ENCODE measurements at places on chromosomes 1 and 21. TPM values are rescaled to one million over a fixed set of nuclear protein-coding genes. Genes with fewer than 3 reads are reported as not detected.

The ALX3 gene
- not detected for total RNA-seq

The ABCA4 gene
- under 0.01 TPM for total RNA-seq

The TCHHL1 gene
- not detected for total RNA-seq

The ARMH1 gene
- total RNA-seq: 0.28 TPM

The CHIT1 gene
- not detected for total RNA-seq

The TEKT2 gene
- not detected for total RNA-seq

The BNIPL gene
- under 0.01 TPM for total RNA-seq

The SPRR3 gene
- total RNA-seq: not detected

The CACNA1S gene
- not detected for total RNA-seq

The SEC16B gene
- 4.3 TPM for total RNA-seq

The NDUFS2 gene
- total RNA-seq: 122 TPM

The SLC5A3 gene
- total RNA-seq: 15.6 TPM

The LCE6A gene
- total RNA-seq: not detected

The SPRR1B gene
- total RNA-seq: not detected

The APCS gene
- total RNA-seq: not detected

The GJA4 gene
- not detected for total RNA-seq

The SERINC2 gene
- 2.0 TPM for total RNA-seq

The SYNC gene
- total RNA-seq: 103 TPM

The DR1 gene
- 39.4 TPM for total RNA-seq

The TMEM52 gene
- total RNA-seq: 0.28 TPM

The LRRC3 gene
- under 0.01 TPM for total RNA-seq

The NR1I3 gene
- total RNA-seq: not detected

The CELA2A gene
- not detected for total RNA-seq

The CELA2B gene
- total RNA-seq: not detected

The HOOK1 gene
- not detected for total RNA-seq

The GPR52 gene
- total RNA-seq: 0.90 TPM

The KTI12 gene
- 13.1 TPM for total RNA-seq

The TMEM51 gene
- 3.6 TPM for total RNA-seq

The AIRE gene
- not detected for total RNA-seq

The CYP4Z1 gene
- total RNA-seq: not detected

The FCER1G gene
- not detected for total RNA-seq

The DTL gene
- 19.9 TPM for total RNA-seq

The LRRC38 gene
- not detected for total RNA-seq

The SPRR2F gene
- not detected for total RNA-seq

The HES3 gene
- not detected for total RNA-seq

The MSH4 gene
- total RNA-seq: under 0.01 TPM

The ZMPSTE24 gene
- 28.9 TPM for total RNA-seq

The ALG14 gene
- 2.0 TPM for total RNA-seq

The PLXNA2 gene
- total RNA-seq: 0.72 TPM

The KRTAP19-8 gene
- total RNA-seq: not detected

The GBP4 gene
- not detected for total RNA-seq

The CFAP107 gene
- not detected for total RNA-seq

The GSTM3 gene
- total RNA-seq: 131 TPM

The SLFNL1 gene
- under 0.01 TPM for total RNA-seq

The SHE gene
- total RNA-seq: not detected

The ANKRD65 gene
- total RNA-seq: not detected

The KRTAP12-2 gene
- total RNA-seq: not detected

The PLA2G2C gene
- total RNA-seq: not detected

The C1orf167 gene
- 0.28 TPM for total RNA-seq

The TTC24 gene
- total RNA-seq: not detected

The DNAH14 gene
- 2.7 TPM for total RNA-seq

The DPH2 gene
- 21.0 TPM for total RNA-seq

The IGSF3 gene
- total RNA-seq: under 0.01 TPM

The ADAR gene
- 131 TPM for total RNA-seq

The C1orf94 gene
- total RNA-seq: not detected

The ITGB2 gene
- not detected for total RNA-seq
